ENCODE measurements at places on chromosomes 7 and 10.

DNA sequence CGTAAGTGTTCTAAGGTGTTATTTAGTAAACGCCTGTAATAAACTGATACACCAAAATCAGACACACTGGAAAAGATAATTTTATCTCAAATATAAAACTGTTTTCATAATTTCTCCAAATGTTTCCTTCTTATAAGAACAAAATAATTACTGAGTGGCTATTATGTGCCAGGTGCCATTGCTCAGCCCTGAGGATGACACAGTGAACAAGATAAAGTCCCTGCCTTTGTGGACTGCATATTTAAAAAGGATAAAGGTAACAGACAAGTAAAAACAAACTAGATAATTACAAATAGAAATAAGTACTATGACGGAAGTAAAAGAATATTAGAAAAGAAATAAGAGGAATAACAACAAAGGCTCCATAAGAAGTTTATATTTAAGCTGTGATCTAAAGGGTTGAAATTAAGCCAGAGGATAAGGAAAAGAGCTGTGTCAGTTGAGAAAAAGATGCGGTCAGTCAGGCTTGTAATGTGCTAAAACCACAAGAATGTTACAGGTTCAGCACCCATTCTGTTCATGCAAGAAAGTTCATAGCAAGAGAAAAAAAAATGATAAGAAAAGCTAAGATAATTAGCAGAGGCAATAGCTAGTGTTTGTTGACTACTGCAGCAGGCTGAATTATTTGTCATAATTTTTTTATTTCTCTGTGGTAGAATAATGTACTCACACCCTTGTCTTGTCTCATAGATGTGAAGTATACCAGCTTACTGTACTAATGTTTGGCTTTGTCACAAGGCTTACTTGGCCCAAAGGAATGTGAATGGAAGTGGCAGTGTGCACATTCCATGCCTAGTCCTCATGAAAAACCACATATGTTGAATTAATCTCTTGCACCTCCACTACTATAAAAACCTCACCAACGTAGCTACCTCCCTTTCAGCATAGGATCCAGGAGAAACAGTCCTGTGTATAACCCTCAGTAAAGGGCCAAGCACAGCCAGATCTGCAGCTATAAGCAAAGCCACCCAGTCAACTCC is 75.1 kb downstream of the CRPPA start:
- H3K27ac ChIP-seq = no peak overlapping the region
- peaks cover 26% of the 10 kb centered on the region for H3K36me3 ChIP-seq
- peaks cover 26% of the 10 kb centered on the region for H3K4me1 ChIP-seq
- no peak for DNase-seq

- no peak overlapping the region for H3K4me3 ChIP-seq
- peaks cover 28% of the 10 kb centered on the region for H3K4me1 ChIP-seq
- H3K36me3 ChIP-seq = peaks cover 27% of the 10 kb centered on the region
- peak overlapping the region; percentile 81 for H3K27ac ChIP-seq
These were observed 110.8 kb downstream of the CD36 start for GRCh38 chr7:80749270-80749669.

DNA sequence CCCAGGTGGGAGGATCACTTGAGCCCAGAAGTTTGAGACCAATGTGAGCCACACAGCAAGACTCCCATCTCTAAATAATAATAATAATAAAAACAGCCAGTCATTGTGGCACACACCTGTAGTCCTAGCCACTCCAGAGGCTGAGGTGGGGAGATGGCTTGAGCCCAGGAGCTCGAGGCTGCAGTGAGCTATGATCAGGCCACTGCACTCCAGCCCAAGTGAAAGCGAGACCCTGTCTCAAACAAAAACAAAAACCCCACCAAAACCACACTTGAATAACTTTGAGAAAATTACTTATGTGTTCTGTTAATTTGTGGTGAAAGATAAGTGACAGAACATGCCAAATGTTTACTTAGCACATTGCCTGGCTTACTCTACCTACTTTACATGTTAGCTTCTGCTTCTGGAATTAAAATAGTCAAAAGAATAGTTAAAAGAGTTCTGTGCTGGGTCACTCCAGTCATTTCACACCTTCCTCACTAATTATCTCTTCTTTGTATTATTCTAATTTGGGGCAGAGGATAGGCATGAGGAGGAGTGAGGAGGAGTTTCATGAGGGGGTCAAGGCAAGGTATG is 9.8 kb downstream of the TMEM60 start:
- no peak overlapping the region for H3K27ac ChIP-seq
- H3K4me3 ChIP-seq = no peak overlapping the region
- no peak for DNase-seq

GRCh38 chr10:126058507-126058906 is 162.1 kb downstream of the FANK1 start:
- peaks cover 6% of the 10 kb centered on the region for H3K27me3 ChIP-seq
- H3K36me3 ChIP-seq = no peaks in the 10 kb centered on the region
- H3K27ac ChIP-seq = peak overlapping the region; percentile 61
- peaks cover 13% of the 10 kb centered on the region for H3K4me1 ChIP-seq

- H3K27me3 ChIP-seq = peaks cover 7% of the 10 kb centered on the region
- H3K36me3 ChIP-seq = no peaks in the 10 kb centered on the region
- H3K27ac ChIP-seq = no peak overlapping the region
- DNase-seq = no peak
These were observed 157.0 kb upstream of the ZMIZ1 start for GRCh38 chr10:78911533-78912340.

DNA sequence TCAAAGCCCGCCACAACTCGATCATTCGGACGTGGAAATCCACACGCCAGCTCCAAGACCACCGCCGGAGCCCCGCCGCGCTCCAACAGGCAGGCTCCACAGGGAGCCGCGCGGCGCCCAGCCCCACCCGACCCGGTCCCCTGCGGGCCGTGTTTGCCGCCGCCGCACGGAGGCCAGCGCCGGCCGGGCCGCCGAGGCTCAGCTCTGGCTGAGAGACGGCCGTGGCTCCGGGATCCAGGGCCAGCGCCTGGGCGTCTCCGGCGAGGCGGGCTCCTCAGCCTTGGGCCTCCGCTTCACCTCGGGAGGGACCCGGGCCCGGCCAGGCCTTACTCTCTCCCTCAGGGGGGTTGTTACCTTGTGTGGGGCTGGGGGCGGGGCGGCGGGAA is 333 bp downstream of the SMNDC1 start:
- peaks cover 10% of the 10 kb centered on the region for H3K36me3 ChIP-seq
- peak; percentile 19 for DNase-seq
- H3K27me3 ChIP-seq = no peaks in the 10 kb centered on the region
- H3K4me1 ChIP-seq = peaks cover 24% of the 10 kb centered on the region
- H3K4me3 ChIP-seq = peak overlapping the region; percentile 94
- H3K27ac ChIP-seq = peak overlapping the region; percentile 99

DNA sequence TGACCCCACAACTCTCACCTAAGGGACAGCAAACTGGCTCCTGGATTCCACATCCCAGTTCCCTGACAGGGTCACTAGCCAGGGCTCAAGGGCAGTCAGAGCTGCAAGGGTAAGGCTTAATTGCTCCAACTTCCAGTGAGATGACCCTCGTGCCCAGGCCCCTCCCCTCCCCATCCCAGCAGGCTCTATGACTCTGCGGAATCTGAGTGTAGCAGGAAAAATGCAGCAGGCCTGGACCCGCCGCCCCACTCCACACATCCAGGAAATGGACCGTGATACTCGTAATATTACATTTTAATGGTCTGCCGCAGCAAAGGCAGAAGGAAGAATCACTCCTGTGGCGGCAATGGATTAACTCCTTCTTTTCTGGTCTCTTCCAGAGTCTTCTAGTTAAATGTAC is 91.7 kb upstream of the CHST15 start:
- H3K4me1 ChIP-seq = peaks cover 7% of the 10 kb centered on the region
- no peaks in the 10 kb centered on the region for H3K36me3 ChIP-seq
- H3K4me3 ChIP-seq = no peak overlapping the region
- H3K27ac ChIP-seq = peak overlapping the region; percentile 25
- H3K27me3 ChIP-seq = peaks cover 16% of the 10 kb centered on the region

GRCh38 chr10:131430716-131431412 is 119.3 kb upstream of the TCERG1L start:
- peaks cover 63% of the 10 kb centered on the region for H3K27me3 ChIP-seq
- no peak overlapping the region for H3K27ac ChIP-seq
- peaks cover 9% of the 10 kb centered on the region for H3K4me1 ChIP-seq
- DNase-seq = no peak

DNA sequence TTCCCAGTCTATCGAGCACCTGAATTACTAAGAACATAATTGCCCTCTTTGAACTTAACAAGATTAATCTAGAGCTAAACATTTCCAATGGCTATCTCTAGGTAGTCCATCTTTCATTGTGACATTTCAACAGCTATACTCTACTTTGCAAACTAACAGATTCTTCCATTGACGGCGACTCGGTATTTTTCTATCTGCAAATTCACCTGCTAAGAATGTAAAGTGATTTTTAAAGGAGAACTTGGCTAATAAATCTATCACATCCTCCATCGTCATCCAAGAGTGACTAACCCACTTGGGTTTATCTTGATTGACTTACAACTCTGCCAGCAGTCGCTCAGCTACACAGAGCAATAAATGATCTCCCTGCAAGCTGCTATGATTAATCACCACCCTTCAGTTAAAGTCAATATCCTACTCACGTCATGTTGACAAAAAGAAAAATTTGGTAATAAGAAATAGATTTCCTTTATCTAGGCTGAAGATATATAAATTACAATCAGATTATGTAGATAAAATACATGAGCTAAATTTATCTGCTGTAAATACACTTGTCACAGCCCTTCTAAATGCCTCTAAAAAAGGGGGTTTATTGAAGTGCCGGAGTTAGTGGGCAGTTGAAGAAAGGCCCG is 99.5 kb downstream of the SFMBT2 start:
- H3K4me3 ChIP-seq = no peak overlapping the region
- no peak for DNase-seq
- peaks cover 93% of the 10 kb centered on the region for H3K27me3 ChIP-seq
- H3K27ac ChIP-seq = no peak overlapping the region
- peaks cover 4% of the 10 kb centered on the region for H3K36me3 ChIP-seq
- H3K4me1 ChIP-seq = peaks cover 7% of the 10 kb centered on the region

- no peaks in the 10 kb centered on the region for H3K36me3 ChIP-seq
- H3K27ac ChIP-seq = no peak overlapping the region
- DNase-seq = no peak
- no peak overlapping the region for H3K4me3 ChIP-seq
These were observed 14.9 kb upstream of the SLIT1 start for GRCh38 chr10:97200616-97201015.

- no peak for DNase-seq
- H3K4me1 ChIP-seq = no peaks in the 10 kb centered on the region
- H3K4me3 ChIP-seq = no peak overlapping the region
- peaks cover 23% of the 10 kb centered on the region for H3K27me3 ChIP-seq
- H3K36me3 ChIP-seq = no peaks in the 10 kb centered on the region
These were observed 25.2 kb downstream of the LIPK start for GRCh38 chr10:88731296-88731695.

DNA sequence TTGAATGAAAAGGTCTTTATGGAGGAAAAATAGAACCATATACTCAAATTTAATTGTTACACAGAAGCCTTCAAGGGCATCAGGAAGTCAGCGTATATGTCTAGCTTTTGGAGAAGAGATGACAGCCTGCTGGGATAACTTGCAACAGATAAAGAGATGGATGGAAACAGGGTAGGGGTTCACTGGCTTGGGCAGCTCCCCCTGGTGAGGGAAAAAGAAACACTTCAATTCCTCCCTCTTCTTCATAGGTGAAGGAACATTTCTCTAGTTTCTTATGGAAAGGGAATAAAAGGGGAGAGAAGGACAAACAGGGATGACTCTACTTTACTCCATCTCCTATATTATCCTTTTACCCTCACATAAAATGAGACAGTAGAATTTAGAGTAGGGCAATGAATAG is 635.7 kb downstream of the PHTF2 start:
- no peak for DNase-seq
- no peaks in the 10 kb centered on the region for H3K36me3 ChIP-seq
- H3K27ac ChIP-seq = no peak overlapping the region
- H3K4me3 ChIP-seq = no peak overlapping the region
- H3K27me3 ChIP-seq = no peaks in the 10 kb centered on the region
